ENCODE measurements at places on chromosomes 13 and 19.

- no peak for DNase-seq
These were observed 151.9 kb downstream of the LACC1 start for GRCh38 chr13:44031555-44031954.

DNA sequence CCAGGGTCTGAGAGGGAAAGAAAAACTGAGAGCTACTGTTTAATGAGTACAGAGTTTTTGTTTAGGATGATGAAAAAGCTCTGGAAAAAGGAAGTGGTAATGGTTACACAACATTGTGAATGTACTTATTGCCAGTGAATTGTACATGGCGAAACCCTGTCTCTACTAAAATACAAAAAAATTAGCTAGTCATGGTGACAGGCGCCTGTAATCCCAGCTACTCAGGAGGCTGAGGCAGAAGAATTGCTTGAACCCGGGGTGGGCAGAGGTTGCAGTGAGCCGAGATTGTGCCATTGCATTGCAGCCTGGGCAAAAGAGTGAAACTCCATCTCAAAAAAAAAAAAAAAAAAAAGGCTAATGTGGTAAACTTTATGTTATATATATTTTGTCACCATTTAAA is 96.3 kb downstream of the VWA8 start:
- DNase-seq, result no peak

GRCh38 chr19:53432088-53432661 is 391 bp downstream of the ZNF761 start:
- no peak for DNase-seq

DNA sequence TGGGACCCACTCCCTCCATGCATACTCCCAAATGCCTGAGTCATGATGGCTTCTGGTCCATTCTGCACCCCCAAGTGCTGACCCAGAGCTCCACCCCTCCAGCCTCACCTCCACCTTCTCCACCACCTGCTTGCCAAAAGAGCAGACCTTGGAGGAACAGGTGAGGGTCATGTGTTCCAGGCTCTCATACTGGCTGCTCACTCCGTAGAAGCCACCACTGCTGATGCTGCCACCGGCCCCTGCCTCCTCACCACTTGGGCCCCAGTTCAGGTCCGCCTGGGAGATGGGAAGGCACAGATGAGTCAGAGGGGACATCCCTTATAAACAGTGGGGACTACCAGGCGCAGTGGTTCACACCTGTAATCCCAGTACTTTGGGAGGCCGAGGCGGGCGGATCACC is 7.9 kb downstream of the CD37 start:
- no peak for DNase-seq

GRCh38 chr13:54636231-54636630 is 1607.6 kb downstream of the OLFM4 start:
- DNase-seq, result no peak

DNA sequence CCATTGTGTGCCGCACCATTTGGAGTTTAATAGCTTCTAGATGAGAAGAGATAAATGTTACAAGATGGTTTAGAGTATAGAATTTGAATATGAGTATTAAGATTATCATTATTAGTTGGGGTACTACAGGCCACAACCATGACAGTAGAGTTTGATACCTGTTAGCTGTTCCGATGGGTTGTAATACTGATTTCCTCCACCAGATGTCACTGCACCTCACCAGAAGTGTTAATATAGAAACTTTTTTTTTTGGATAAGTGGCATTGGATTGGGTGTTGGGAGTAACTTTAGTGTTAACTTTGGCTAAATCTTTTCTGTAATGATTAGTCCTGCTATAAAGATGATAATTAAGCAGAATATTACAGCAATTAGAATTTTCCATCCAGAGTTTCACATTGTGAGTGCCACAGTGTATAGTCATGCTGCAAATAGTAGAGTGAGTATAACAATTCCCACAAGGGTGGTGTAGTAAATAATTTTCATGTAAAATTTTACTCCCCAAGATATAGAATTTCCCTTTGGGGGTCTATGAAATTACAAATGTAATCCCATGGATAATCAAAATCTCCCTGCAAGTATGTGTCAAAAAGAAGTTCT is 56.3 kb downstream of the PSG3 start:
- DNase-seq, result peak; percentile 5

- DNase-seq, result no peak
These were observed 799.7 kb downstream of the DACH1 start for GRCh38 chr13:71067165-71067815.

GRCh38 chr19:38134540-38135149 is 89.4 kb downstream of the DPF1 start:
- no peak for DNase-seq

- DNase-seq, result no peak
These were observed 7.9 kb downstream of the ZIC2 start for GRCh38 chr13:99989276-99990125.

GRCh38 chr13:75873494-75873893 is 237.4 kb downstream of the LMO7 start:
- no peak for DNase-seq

DNA sequence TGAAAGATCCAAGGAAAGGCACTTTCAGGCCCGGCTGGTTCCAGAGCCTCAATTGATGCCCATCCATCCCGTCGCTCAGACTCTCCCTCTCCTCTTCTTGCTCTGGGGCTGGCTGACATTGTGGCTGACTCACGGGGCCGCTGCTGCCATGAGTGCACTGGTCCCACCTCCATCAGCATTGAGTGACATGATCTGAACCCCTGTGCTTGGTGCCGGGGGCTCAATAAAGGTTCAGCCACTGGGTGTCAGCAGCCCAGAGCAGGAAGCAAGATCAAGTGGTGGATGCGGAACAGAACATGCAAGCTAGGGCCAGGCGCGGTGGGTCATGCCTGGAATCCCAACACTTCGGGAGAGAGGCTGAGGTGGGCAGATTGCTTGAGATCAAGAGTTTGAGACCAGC is 39.5 kb downstream of the COMP start:
- no peak for DNase-seq

DNA sequence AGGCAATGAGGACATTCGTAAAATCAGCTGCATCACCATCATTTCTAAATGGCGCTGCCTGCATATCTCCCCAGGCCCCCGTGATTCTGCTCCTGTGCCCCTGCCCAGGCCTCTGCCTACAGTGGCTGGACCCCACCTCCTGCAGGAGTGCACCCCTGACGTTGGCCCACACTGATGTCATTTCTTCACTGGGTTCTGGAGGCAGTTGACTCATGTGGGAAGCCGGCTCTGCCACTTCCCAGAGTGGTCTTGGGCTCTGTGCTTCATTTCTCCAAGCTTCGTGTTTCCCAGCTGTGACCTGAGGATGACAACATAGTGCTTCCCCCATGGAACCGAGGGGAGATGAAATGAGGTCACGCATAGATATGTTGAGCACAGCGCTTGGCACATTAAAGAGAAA is 19.9 kb downstream of the CCNE1 start:
- DNase-seq, result no peak

DNA sequence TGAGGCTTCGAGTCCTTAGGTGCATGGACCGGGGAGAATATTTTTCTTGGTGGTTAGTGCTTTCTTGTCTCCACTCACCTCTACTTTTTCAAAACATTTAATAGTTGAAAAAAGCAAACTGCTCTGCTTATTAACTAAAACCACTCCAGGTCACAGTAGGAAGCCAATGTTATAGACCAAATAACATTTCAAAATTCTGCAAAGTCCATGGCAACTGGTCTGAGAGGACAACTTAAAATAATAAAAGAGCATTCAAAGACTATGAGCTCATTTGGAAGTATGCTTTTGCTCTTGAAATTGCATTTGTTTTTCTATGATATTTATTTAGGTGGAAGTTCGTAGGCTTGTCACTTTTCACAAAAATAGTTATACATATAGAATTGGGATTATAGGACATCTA is 483.0 kb downstream of the DCT start:
- no peak for DNase-seq

GRCh38 chr19:6983448-6983847 is 37.8 kb downstream of the MBD3L2B start:
- DNase-seq, result no peak

DNA sequence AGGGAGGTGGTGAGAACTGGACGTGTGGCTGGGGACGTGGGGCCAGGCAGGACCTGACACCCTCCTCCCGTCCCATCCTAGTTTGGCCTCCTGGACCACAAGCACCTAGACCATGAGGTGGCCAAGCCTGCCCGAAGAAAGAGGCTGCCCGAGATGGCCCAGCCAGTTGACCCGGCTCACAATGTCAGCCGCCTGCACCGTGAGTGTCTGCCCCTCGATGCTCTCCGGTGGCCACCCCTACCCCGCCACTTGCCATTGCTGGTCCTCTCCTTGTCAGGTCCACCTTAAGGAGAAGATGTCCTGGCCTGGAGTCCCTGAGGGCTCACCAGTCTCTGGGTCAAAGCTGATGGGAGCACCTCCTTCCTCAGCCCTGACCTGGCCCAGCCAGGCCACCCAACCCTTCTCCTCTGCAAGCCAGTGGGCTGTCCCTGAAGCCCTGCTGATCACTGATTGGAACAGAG is 2.2 kb downstream of the ANGPTL4 start:
- no peak for DNase-seq

GRCh38 chr13:43648733-43649132 is 138.0 kb downstream of the ENOX1 start:
- no peak for DNase-seq

DNA sequence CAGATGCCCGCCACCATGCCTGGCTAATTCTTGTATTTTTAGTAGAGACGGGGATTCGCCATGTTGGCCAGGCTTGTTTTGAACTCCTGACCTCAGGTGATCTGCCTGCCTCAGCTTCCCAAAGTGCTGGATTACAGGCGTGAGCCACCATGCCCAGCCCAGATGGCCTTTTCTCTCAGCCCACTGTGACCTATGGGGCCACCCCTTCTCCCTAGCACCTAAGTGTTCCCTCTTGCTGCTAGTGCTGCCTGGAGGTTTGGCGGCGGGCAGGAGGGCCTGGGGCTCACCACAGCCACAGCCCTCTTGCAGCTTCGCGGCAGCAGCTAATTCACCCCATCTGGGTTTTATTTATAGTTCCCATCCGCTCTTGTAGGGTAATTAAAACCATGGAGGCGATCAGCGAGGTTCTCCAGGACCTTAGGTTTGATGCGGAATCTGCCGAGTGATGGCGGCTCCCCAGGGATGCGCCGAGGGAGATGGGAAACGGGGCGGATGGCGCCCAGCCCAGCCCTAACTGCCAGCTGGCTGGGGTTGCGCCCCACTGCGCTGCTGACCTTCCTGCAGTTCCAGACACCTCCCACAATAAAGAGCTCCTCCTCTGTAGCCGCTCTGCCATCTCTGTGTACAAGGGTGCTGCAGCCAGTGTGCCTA is 3.3 kb downstream of the REX1BD start:
- no peak for DNase-seq

DNA sequence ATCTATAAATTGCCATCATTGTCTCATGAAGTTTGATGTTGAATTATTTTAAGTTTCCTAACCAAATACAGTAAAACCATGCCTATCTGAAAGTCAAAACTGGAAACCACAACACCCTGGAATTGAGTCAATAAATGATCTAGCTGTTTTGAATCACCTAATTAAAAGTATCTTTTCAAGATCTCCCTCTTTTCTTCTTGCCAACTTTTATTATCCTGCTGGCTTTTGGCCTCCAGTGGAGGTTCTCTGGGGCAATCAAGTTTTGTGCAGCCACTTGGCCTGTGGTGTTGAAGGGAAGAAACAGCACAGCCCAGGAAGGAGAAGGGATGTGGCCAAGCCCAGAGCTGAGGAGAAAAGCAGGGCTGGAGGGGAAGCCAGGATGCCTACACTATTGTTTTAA is 255.4 kb downstream of the COG6 start:
- no peak for DNase-seq

DNA sequence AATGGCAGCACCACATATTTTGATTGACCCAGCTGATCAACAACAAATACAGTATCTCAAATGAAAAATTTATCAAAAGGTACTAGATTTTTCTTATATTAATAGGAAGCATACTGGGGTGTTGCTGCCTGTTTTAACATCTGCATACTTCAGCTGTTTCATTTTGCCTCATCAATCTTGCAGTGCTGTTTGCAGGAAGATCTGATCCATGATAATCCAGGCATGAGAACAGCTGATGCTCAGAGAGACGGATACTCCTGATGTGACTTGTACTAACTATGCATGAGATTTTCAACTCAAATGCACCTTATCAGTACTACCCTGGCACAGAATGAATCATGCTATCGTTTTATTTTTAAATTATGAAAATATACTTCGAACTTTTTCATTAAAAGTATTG is 2136.8 kb downstream of the PCDH9 start:
- no peak for DNase-seq

GRCh38 chr19:29411113-29411581 is 114.6 kb upstream of the VSTM2B start:
- DNase-seq, result no peak

Measured in non-pigmented ciliary epithelial cell (primary cell).